ENCODE measurements at places on chromosomes 5 and 9.
A peak's percentile ranks its signal among the peaks of the same experiment; 100 is the strongest.

- no peak for DNase-seq
These were observed 195.4 kb downstream of the HSPA4 start for GRCh38 chr5:133247151-133247709.

GRCh38 chr5:124057724-124058231 lies 545.8 kb downstream of the CSNK1G3 start:
- DNase-seq: no peak

DNA sequence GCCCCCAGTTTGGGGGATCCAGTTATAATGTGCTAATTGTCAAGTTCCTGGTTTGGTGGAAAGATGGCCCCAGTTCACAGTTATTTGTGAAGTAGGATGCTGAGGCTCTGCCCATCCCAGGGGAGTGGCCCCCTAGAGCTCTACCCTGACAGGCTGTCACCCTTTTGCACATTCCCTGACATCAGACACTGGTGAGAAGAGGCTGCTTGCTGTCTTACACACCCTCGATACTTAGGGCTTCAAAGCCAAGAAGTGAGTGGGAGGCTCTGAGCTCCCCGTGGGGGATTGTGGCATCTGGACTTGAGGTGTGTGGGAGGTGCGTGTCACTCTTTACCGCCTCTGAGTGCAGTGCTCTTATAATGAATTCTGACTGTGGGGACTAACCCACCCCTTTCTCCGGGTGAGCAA lies 168.5 kb downstream of the DOCK2 start:
- DNase-seq: no peak

GRCh38 chr5:150121448-150122157 lies 34.0 kb downstream of the PDGFRB start:
- peak; percentile 53 for DNase-seq

GRCh38 chr5:36904677-36905076 lies 28.1 kb downstream of the NIPBL start:
- DNase-seq: no peak

DNA sequence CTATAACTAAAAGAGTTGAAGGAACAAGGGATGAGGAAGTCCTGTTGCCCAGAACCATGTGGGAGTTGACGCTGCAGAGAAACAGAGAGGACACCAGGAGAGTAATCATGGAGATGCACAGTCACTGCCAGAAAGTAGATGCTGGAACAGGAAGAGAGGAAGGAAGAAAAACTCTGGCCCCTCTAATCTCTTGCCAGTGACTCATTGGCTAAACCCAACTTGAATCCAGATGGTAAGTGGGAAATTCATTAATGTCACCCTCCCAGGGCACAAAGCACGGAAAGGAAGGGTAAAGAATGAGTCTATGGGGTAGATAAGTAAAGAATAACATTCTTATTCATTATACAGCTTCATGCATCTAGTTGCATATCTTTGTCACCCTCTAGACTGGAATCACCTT lies 631.9 kb downstream of the PRELID2 start:
- DNase-seq: no peak

Data from ascending aorta (tissue), 2 donors.